CD4-positive, alpha-beta memory T cell (primary cell): ENCODE measurements at places on chromosomes 7 and 10. TPM values are rescaled to one million over a fixed set of nuclear protein-coding genes. Genes with fewer than 3 reads are reported as not detected.

DNA sequence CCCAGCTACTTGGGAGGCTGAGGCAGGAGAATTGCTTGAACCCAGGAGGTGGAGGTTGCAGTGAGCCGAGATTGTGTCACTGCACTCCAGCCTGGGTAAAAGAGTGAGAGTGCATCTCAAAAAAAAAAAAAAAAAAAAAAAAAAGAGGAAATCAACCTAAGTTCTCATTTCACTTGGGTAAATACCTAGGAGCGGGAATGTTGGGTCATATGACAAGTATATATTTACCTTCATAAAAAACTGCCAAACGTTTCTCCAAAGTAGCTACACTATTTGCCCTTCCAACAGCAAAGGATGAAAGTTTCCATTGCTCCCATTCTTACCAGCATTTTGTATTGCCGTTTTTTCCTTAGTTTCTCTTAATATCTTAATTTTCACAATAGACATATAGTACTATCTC, 9.8 kb downstream of the P4HA1 start:
- no peak for DNase-seq

- DNase-seq = no peak
Observed at GRCh38 chr7:156496363-156496769, 144.2 kb upstream of the RNF32 start.

NKX6-2 gene
- total RNA-seq = not detected

- DNase-seq = no peak
Observed at GRCh38 chr7:116030651-116031276, at the start of gene TFEC. Gene TFEC (minus strand): TSS chr7:116030763. CDS start chr7:115984441, 46,322 bp downstream.

DNA sequence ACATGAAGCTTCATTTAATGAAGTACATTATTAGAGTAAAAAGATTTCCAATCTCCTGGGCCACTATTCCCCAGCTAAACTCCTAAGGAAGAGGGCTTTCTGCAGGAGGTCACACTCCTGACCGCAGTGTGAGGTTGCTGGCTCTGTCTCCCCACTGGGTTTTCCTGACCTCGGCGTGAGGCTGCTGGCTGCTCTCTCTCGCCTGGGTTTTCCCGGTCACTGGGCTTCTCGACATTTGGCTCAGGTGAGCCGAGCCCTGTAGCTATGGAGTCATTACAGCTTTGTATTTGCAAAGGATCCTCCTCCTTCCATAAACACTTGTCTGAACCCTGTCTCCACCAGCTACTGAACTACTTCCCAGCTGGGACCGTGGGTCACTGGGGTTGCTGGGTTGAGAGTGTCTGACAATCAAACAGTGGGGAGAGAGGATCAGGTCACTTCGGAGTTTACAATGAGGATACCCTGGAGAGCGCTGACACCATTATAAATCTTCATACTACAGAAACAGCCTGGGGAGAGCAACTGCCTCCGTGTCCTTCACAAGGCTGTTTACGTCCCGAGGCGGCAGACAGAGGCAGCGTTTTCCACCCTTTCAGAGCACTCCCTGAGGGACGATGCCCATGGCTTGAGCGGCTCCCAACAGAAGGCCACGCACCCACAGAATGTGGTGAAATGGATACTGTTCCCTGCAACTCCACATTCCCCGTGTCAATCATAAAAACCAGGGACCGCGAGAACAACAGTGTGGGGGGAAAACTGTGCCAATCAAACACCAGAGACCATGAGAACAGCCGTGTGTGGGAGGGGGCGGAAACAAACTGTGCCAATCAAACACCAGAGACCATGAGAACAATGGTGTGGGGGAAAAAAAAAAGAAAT, 226.2 kb downstream of the ZMYND11 start:
- no peak for DNase-seq
